HEK293T (cell line): ENCODE measurements at places on chromosomes 16 and 17.

GRCh38 chr16:87602821-87603683 lies 744 bp downstream of the JPH3 start:
- peak; percentile 60 for DNase-seq

GRCh38 chr16:50841081-50841886 lies 99.4 kb downstream of the CYLD start:
- no peak for DNase-seq

DNA sequence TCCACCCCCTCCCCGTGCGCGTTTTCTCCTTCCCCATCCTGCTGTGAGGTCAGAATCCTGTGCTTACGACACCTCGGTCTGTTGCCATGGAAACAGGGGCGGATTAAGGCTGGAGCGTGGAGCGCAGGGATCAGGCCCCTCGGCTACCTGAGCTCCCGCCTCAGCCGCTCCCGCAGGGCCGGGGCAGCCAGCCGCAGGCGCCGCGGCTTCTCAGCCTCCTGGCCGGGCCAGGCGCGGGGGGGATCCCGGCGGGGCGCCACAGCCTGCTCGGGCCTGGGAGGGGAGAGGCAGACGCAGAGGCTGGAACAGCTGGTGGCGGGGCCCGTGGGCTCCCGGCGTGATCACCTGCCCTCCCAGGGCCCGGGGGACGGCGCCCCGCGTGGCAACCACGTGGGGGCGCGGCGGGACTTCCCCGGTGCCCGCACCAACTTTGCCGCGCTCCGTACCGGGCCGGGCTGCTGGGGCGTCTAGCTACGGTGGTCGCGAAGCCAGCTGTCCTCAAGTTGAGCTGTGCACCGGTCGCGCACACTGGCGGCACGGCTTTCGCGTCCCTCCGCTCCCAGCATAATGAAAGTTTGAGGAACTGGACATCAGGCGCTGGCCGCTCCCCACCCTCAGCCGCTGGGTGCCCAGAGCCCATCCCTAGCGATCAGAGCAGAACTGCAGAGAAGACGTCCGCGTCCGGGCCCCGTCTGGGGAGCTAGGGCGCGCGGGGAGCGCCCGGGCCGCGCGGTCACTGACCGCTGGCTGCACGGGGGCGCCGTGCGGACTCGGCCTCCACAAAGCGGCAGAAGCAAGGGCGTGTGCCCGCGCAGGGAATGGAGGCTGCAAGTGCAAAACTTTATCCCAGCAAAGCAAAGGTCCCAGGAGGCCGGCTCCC lies 1.2 kb downstream of the RTN4RL1 start:
- DNase-seq, result peak; percentile 66

DNA sequence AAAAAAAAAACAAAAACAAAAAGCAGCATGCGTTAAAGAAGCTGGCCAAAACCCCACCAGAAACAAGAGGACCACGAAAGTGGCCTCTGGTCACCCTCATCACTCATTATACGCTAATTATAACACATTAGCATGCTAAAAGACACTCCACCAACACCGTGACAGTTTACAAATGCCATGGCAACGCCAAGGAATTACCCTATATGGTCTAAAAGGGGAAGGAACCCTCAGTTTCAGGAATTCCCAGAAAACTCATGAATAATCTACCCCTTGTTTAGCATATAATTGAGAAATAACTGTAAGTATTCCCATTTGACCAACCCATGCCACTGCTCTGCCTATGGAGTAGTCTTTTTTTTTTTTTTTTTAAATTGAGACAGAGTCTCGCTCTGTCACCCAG lies 77.6 kb downstream of the EMP2 start:
- no peak for DNase-seq

GRCh38 chr16:81632392-81633146 lies 146.5 kb upstream of the PLCG2 start:
- no peak for DNase-seq

DNA sequence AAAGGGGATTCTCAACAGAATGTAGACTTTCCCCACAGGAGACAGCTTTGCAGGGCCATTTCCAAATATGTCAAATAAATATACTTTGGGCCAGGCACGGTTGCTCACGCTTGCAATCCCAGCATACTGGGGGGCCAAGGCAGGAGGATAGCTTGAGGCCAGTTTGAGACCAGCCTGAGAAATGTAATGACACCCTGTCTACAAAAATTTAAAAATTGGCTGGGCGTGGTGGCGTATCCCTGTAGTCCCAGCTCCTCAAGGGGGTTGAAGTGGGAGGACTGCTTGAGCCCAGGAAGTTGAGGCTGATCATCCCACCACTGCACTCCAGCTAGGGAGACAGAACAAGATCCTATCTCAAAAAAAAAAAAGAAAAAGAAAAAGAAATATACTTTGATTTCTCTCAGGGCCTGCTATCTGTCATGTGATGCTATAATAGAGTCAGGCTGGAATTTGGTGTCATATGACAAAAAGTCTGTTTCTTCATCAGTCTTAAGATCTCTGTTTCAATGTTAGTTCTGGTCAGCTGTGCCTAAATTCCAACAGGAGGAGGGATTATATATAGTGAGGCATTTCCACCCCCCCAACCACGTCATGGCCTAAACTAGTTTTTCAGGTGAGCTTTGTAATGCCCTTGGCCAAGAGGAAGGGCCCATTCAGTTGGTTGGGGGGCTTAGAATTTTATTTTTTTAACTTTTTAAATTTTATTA lies 4.3 kb upstream of the ZDHHC7 start:
- no peak for DNase-seq

DNA sequence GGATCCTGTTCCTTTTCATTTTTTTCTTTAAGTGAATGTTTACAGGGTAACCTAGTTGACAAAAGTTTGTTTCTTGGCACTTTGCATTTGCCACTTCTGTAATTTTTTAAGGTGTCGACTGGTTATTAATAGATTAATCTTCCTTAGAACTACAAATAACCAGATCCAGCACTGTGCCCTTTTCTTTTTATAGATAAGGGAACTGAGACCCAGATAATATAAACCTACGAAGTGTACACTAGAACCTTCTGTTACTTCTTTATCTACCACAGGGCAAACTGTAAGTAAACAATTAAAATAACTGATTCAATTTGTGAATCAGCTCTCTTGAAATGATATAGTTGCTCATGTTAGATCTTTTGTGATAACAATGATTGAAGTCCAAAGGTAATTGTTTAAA lies 55.4 kb downstream of the NLK start:
- no peak for DNase-seq

GRCh38 chr17:41404024-41404671 lies 6.7 kb upstream of the KRT31 start:
- no peak for DNase-seq

- DNase-seq, result no peak
These were observed 39.2 kb downstream of the KSR1 start for GRCh38 chr17:27495460-27495859.

DNA sequence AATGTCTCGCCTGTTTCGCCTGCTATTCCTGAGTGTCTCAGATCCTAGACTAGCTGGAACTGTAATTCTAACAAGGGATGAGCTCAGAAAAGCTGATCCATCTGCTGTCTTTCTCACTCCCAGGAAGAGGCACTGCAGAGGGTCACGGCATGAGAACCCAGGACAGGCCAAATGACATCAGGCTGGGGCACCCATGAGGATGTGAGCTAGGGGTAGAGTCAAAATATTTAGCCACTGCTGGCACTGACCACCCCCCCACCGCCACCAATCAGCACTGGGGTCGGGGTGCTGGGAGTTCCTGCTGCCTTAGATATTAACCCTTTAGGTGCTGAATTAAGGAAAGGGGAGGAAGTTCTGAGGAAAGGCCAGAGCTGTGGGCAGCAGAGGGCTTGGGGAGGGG lies 112.4 kb downstream of the IRX3 start:
- no peak for DNase-seq

DNA sequence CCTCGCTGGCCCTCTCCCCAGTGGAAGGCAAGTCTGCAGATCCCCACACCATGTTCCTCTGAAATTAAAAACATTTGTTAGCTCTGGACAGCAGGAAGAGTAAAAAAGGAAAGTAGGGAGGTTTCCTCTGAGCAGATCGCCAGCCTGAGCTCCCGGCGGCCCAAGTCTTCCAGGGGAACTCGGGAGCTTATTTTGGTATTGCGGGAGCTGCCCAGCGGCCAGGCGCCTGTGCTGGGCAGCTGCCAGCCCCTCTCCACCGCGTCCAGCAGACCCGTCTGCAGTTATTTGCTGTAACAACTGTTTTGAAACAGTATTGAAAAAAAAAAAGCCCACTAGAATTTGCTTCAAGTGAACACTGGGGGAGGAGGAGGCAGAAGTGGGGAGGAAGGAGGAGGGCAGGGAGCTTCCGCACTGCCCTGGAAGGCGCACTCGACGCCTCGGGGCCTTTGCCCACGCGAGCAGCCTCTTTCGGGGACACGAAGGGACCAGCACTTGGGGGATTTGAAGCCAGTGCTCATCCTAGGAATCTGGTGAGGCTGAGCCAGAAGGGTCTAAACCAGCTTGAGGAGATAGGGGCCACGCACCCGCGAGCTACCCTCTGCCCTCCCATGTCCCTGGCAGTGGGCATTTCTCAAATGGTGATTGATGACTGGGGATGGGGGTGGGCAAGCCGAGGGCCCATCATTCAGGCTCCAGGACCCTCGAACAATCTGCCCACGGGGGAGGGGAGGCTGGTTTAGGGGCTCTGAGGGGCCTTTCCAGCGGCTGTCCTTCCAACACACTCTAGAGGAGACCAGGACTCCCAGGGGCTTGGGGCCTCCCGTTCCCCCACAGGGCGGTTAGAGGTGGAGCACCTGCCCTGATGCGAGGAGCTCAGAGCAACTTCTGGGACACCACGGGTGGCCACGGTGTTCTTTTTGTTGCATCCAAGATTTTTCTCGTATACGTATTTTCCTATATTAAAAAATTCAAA lies 3.0 kb upstream of the BAHCC1 start:
- DNase-seq, result no peak

GRCh38 chr16:65547772-65548446 lies 426.0 kb upstream of the CDH11 start:
- no peak for DNase-seq

DNA sequence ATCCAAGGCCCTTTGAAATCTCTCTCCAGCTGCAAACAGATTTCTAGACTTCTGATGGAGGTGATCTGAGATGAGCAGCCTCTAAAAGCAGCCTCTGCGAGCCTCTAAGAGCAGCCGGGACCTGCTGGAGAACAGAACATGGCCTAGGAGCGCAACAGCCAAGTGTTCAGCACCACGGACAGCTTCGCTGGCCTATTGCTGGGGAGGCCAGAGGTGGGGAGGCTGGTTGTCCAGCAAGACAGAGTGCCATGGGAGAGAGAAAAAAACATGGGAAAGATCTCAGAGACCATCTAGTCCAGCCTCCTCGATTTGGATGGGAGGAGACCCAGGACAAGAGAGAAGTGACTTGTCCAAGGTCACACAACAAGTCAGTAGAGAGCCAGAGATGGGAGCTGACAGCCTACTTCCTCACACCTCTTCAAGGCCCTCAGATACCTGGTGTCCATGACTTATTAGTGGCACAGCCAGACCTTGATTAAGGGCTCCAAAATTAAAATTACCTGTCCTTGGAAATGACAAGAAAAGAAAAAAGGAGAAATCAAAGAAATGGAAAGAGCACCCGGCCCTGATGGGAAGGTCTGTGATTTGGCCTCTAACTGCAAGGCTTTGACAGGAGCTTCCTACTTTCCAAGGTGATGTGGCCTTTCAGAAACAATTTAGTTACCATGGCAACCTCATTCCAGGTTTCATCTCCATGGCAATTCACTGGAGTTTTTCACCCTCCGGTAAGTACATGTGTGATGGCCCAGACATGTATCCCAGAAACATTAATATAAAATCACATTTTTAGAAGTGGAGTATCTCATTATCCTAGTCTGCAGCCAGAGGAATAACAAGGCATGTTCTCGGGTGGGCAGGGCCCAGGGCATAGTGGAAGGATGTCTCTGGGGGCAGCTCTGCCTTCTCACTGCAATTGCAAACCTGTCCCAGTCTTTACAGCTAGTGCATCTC lies 14.5 kb downstream of the RPRML start:
- peak; percentile 42 for DNase-seq

DNA sequence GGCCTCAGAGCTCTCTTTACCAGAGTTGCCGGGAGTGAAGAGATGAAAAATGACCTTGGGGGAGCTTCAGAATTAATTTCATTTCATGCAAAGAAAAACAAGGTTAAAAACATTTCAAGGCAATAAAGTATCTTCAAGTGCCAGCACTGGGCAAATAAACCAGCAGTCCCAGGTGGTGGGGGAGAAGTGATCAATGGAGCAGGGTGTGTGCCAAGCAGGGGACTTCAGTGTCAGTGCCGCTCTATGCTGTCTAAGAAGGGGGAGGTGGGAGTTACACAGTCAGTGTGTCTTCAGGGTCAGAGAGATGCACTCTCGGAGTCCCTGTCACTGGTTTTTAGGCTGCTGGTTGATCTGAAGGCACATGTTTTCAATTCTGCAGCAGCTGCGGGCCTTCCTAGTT lies 57.2 kb upstream of the MGAT5B start:
- DNase-seq, result no peak

DNA sequence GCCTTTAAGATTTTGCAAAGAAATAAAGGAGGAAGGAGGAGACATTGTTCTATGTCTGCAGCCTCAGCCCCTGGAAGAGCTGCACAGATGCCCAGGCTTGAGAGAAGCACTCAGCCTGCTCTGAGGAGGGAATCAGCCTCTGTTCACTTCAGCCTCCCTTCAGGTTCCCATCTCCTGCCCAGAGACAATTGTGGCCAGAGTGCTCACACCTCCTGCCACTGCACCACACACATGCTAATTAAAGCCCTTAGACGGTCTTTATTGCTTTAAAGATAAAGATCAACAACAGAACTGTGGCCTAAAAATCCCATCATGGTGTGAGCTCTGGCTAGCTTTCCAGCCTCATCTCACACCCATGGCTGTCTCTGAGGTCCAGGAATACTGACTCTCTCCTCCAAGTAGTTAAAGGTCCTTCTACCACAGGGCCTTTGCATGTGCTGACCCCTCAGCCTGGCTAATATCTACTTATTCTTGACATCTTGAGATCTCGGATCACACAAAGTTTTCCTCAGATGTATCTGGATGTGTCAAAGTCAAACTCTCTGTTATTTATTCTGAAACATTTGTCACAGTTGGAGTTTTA lies 33.8 kb downstream of the CHD9NB start:
- DNase-seq, result no peak

GRCh38 chr17:63997341-63998048 lies 656 bp upstream of the PRR29 start:
- DNase-seq, result no peak

DNA sequence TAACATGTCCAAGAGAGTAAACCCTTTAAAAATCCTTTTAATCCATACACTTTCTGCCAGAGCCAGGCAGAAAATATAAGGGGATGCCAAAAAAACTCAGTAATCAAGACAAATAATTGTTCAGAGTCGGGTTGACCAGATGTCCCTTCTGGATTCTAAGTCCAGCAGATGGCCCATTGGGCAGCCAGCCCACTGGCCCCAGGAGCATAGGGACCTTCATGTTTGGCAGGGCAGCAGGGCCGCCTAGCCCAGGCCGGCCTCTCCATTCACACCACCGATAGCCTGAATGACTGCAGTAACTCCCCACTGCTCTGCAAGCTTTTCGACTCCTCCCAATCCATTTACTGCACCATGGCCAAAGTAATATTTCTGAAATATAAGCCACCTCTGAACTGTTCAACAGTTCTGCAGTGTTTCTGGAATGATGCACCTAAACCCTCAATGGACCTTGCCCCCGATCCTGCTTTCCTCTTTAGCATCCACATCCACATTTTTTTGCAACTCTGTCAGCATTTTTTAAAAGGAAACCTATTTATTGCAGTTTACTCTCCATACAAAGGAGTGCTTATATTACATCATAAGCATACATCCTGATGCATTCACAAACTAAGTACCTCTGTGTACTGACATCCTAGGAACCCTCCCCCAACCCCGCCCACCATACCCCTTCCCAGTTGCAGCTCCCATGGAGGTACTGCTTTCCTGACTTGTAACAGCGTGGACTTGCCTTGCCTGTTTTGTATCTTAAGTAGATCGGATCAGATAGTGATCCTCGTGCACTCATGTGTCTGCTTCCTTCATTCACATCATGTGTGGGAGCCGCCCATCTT lies 46.4 kb downstream of the LDHD start:
- no peak for DNase-seq
